Stimulated activated CD4-positive, alpha-beta T cell treated with anti-CD3 and anti-CD28 coated beads, Interleukin-1b, Interleukin-23, amount 100 ng/mL, for 48 hours (primary cell): ENCODE measurements at places on chromosomes 3 and 15.

- DNase-seq: no peak
Measured at GRCh38 chr3:1287815-1288214, 195.0 kb downstream of the CNTN6 start.

DNA sequence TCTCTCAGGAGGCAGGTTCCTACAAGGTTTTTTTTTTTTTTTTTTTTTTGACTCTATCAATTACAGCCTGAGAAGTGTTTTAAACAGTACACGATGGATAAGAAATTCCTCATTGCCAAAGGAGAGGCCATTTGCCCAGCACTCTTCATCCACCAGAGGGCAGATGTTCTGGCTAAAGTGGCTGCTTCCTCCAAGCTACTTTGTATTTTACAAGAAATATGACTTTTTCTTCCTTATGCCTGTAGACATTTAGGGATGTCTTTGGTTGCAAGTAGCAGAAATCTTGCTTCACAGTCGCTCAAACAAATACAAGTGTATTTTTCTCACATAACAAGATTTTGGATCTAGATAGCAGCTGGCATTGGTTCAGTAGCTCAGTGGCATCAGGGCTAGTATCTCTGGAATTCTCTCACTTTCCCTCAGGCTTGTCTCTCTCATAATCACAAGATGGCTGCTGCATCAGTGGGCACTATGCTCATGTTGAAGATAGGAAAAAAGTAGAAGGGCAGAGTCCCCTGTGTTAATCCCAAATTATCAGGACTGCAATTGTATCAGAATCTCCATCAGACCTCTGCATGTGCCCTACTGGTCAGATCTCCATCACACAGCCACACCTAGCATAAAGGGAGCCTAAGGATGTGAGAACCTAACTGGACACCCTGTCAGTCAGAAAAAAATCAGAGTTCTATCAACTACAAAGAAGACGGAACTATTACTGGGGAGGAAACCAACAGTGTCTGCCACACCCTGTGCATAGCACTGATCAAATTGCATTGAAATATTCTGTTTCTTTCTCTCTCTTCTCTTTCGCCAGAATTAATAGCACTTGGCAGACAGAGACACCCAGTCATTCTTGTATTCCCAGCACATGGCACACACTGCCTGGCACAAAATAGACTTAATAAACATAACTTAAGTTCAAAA, 138.9 kb upstream of the COL8A1 start:
- no peak for DNase-seq

DNA sequence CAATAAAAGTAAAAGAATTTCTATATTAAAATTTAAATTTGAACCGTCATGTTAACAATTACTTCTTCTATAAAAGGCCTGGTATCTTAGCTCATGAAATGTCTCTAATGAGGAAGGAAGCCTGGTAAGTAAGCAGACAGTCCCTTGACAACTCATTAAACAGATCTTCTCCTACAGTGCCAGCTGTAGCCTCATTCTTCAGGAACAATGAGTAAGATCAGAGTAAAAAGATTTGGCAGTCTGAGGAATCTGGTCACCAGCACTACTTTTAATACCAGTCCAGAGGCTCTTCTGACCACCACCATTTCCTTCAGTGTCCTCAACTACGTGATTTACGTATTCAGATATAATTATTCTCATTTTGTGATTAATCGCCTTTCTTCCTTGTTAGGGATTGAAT, 955.0 kb upstream of the ALCAM start:
- DNase-seq: no peak

GRCh38 chr3:167078070-167078622, 302.0 kb downstream of the ZBBX start:
- no peak for DNase-seq

GRCh38 chr3:62567097-62568021, 194.0 kb upstream of the FEZF2 start:
- DNase-seq: no peak

DNA sequence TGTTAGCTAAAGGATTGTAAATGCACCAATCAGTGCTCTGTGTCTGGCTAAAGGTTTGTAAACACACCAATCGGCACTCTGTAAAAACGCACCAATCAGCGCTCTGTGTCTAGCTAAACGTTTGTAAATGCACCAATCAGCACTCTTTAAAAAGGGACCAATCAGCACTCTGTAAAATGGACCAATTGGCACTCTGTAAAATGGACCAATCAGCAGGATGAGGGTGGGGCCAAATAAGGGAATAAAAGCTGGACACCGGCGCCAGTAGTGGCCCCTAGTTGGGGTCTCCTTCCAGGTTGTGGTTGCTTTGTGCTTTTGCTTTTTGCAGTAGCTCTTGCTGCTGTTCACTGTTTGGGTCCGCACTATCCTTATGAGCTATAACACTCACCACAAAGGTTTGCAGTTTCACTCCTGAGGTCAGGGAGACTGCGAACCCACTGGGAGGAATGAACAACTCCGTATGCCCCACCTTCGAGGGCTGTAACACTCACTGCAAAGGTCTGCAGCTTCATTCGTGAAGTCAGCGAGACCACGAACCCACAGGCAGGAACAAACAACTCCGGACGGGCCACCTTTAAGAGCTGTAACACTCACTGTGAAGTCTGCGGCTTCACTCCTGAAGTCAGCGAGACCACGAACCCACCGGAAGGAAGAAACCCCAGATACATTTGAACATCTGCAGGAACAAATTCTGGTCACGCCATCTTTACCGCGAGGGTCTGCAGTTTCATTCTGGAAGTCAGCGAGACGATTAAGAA, 1.1 kb upstream of the SUCLG2 start:
- peak; percentile 80 for DNase-seq

- DNase-seq: peak; percentile 29
Measured at GRCh38 chr3:194134231-194134756, 1.7 kb upstream of the HES1 start.

DNA sequence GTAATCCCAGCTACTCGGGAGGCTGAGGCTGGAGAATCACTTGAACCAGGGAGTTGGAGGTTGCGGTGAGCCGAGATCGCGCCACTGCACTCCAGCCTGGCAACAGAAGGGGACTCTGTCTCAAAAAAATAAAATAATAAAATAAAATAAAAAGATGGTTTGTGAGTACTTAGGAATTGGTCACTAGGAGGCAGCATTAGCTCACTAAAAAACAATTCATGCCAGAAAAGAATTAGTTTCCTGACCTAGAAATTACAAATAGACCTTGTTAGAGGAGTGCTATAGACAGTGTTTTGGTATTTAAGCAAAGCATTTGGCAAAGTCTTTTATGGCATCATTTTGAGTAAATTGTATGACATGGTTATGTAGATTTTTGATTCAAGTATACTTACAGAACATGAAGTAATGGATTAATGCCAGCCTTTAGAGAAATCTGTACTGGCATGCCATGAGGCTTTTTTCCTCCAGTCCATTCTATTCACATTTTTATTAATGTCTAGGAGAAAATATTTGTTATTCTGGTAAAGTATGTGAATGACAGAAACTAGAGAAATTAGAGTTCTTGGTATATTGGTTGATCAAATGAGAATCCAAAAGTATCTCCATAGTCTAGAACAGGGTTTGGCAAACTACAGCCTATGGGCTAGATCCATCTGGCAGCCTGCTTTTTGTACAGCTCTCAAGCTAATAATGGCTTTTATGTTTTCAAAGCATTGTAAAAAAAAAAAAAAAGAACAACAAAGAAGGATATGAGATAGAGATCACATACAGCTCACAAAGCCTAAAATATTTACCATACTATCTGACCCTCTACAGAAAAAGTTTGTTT, 81.6 kb downstream of the LRRC49 start:
- no peak for DNase-seq

GRCh38 chr15:71225851-71226250, 110.6 kb downstream of the THSD4 start:
- no peak for DNase-seq

GRCh38 chr15:26967719-26968269, 3.2 kb upstream of the GABRG3 start:
- no peak for DNase-seq

DNA sequence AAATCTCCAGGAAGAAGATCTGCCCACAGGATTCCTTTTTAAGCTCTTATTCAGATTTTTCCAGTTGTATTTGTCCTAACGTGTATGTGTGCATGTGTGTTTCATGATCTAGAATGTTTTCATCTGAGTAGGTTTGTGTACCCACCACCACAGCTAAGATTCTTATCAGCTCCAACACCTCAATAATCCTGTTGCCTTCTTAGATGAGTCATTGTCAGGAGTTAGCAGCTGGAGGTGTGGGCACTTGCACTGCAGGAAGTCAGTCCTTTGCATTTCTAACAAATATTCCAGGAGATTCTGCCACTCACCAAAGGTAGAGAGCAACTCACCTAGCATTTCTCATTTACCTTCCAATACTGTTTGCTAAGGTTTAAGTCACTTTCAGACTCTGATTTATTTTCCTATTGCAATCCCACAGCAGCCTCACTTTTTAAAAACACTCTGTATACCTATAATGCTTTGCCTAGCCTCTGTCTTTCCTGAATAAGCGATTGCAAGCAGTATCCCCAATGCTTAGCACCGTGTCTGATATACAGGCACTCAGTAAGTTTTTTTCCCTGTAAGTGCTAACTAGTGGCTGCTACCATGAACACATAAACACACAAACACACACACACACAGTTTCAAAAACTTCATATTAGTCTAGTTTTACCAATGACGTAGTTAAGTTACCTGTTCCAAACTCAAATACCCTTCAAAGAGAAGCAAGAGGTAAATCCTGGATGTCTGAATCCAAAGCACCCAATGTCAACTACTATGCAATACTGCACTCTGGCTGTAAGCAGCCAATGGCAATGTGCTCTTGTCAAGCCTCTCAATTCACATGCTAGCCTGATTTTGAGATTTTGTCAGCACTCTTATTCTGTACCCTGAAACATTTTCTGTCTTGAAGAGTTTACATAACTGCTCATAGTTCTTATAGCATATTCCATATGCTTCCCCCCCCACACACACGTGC, 713.5 kb upstream of the LMCD1 start:
- no peak for DNase-seq

GRCh38 chr15:51874751-51875644, 45.5 kb downstream of the TMOD3 start:
- DNase-seq: no peak

DNA sequence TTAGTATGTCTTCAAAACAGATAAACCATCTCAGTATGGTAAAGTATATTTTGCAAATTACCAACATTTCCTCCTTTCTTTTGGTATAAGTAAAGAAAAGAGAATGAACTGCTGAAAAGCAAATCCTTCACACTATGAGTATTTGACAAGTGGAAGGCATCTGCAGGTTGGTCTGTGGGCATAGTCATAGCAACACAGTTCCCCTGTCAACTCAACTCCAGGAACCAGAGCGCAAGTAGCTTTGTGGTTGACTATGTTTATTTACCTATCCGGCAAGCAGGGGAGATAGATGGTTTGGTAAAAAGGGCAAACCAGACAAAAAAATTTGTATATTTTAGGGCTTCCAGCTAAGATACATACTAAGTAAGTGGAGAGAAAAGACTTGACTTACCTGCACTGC, 88.3 kb upstream of the PPIB start:
- DNase-seq: peak; percentile 9

DNA sequence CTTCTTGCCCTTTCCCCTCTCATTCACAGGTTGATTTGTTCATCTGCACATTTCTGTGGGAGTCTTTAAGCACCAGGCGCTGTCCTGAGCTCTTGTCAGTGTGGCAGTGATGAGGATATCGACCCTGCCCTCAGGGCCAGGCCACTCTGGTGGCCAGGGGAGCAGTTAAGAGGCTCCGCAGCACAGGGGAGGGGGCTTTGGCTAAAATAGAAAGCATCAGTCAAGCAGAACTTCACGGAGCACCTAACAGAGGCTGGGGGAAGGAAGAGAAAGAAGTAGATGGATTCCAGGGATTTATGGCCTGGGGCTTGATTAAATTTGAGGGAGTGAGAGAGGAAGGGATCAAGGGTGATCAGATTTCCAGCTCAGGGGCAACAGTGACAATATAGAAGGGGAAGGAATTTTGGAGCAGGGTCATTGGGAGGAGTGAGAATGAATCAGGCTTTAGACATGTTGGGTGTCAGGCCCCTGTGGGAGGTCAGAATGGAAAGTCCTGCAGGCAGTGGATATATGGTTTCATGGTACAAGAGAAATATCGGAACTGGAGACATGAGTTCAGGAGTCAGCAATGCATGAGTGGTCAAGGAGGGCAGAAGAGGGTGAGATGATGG, 73.0 kb upstream of the GLCE start:
- no peak for DNase-seq

DNA sequence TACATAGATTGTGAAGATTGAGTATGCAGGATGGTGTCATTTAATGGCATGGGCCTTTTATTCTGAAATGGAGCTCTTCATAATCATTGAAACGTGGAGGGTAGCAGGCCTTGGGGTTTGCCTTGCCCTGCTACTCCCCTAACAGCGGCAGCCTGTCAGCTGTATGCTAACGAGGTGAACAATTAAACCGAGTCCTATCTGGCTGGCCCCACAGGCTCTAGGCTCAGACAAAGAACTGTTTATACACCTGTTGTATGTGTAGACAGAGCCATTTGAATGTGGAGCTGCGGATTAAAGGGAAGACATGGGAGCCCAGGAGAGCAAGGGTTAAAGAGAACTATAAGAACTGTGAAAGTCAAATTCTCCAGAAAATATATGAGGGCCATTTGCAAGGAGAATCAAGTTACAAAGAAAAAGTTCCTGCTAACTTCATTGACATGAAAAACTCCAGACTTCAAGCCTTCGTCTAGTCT, 116.7 kb upstream of the CGNL1 start:
- no peak for DNase-seq

GRCh38 chr3:161187046-161187445, 34.1 kb upstream of the NMD3 start:
- DNase-seq: no peak

DNA sequence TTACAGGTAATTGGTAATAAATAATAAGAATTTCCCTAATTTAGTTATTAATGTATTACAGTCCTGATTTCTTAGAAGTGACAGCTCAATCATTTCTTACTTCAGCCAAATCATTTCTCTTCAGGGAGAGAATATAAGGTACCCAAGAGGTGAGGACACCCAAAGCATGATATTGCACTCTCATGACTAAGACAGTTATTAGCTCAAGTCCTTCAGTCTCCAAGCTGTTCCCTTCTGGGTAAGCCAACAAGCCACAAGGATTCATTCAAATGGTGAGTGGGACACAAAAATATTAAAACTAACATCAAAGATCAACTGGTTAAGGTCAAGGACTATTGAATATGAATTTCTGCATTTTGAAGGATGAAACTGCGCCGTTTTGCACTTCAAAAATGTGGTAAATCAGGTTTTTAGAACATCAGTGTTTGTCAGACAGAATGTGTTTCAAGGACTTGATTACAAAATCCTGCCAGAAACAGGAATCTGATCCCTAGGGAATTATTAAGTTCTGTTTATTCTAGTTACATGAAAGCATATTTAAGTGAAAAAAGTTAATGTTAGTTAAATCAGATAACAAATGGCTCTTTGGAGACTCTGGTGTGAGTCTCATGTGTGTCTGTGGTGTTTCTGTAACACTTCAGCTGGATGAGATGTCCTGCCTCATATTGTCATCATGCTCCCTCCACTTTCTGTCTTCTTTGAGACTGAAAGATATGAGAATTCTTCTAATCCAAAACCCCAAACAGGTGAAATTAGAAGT, 101.7 kb upstream of the COL8A1 start:
- no peak for DNase-seq

DNA sequence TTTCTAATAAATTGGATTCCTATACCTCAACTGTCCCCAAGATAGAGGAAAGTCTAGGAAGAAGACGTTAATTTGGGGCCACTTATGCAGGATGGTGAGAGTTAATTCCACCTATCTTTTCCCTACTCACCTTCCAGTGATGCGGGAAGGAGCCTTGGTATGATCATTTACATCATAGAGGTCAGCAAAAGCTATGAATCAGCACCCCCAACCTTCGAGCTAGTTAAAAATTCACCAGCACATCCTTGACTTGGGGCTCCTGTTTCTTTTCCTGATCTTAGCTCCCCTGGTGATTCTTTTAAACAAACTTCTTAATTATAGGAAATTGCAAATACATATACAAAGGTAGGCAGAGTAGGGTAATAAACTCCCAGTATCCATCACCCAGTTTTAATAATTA, 366.6 kb downstream of the SOX2 start:
- DNase-seq: no peak
